ENCODE measurements at places on chromosomes 7 and 10. TPM values are rescaled to one million over a fixed set of nuclear protein-coding genes. Genes with fewer than 3 reads are reported as not detected.

- no peak overlapping the region for H3K27ac ChIP-seq
- H3K36me3 ChIP-seq, result no peaks in the 10 kb centered on the region
- H3K4me1 ChIP-seq, result no peaks in the 10 kb centered on the region
- no peak for DNase-seq
- H3K27me3 ChIP-seq, result peaks cover 77% of the 10 kb centered on the region
Observed at GRCh38 chr10:69577268-69578232, 4.3 kb upstream of the NEUROG3 start.

DNA sequence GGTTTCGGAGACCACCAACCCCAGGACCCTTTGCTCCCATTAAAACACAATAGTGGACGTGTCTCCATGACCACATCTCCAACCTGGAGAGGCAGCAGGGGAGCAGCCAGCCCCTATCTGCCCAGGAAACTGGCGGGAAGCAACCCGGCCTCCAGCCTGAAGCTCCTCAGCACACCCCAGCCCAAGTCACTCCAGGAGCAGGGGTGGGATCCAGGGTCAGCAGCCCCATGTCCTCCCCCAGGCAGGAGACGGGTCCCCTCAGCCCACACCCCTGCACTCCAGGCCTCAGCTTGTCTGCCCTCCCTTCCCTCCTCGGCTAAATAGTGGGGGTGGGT lies 601 bp downstream of the ADAM8 start:
- H3K4me1 ChIP-seq, result no peaks in the 10 kb centered on the region
- H3K27ac ChIP-seq, result no peak overlapping the region
- peaks cover 23% of the 10 kb centered on the region for H3K27me3 ChIP-seq
- no peaks in the 10 kb centered on the region for H3K36me3 ChIP-seq

DNA sequence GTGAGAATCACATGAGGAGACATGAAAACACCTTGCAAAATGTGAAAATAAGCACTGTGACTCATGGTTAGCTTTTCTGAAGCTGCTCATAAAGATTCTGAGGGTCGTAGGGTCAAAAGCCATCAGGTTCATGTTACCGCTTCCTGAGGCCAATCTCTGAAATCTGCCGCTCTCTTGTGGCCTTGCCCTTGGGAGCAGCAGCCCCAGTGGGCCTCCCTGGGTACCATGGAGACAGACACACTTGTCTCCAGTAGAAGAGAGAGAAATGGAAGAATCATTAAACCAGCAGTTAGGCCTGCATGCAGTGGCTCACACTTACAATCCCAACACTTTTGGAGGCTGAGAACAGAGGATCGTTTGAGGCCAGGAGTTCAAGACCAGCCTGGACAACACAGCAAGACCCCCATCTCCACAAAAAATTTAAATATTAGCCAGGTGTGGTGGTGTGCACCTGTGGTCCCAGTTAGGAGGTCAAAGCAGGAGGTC lies 42.8 kb downstream of the NIPSNAP2 start:
- no peaks in the 10 kb centered on the region for H3K36me3 ChIP-seq
- H3K27ac ChIP-seq, result no peak overlapping the region
- H3K27me3 ChIP-seq, result no peaks in the 10 kb centered on the region
- DNase-seq, result no peak
- no peak overlapping the region for H3K4me3 ChIP-seq
- H3K4me1 ChIP-seq, result no peaks in the 10 kb centered on the region

- H3K4me1 ChIP-seq, result no peaks in the 10 kb centered on the region
- no peak overlapping the region for H3K27ac ChIP-seq
- peaks cover 6% of the 10 kb centered on the region for H3K36me3 ChIP-seq
- no peak overlapping the region for H3K4me3 ChIP-seq
- DNase-seq, result no peak
Observed at GRCh38 chr7:55164527-55164926, 145.7 kb downstream of the EGFR start.

GPR26 gene
- total RNA-seq, result not detected

- H3K36me3 ChIP-seq, result no peaks in the 10 kb centered on the region
- H3K4me3 ChIP-seq, result peak overlapping the region; percentile 42
- peaks cover 4% of the 10 kb centered on the region for H3K4me1 ChIP-seq
- DNase-seq, result no peak
- H3K27ac ChIP-seq, result peak overlapping the region; percentile 48
Observed at GRCh38 chr10:74153123-74153522, 2.1 kb downstream of the ADK start.

- no peak overlapping the region for H3K27ac ChIP-seq
- H3K27me3 ChIP-seq, result no peaks in the 10 kb centered on the region
- no peak overlapping the region for H3K4me3 ChIP-seq
- no peak for DNase-seq
- no peaks in the 10 kb centered on the region for H3K36me3 ChIP-seq
Observed at GRCh38 chr10:20817116-20817515, 80.0 kb downstream of the NEBL start.

AKR1C1 gene
- 214 TPM for total RNA-seq

SEMA3A gene
- total RNA-seq, result 2.9 TPM

MMD2 gene
- not detected for total RNA-seq

IFIT1B gene
- not detected for total RNA-seq

OR2A42 gene
- total RNA-seq, result 0.15 TPM

ARHGAP21 gene
- 67.5 TPM for total RNA-seq

DNA sequence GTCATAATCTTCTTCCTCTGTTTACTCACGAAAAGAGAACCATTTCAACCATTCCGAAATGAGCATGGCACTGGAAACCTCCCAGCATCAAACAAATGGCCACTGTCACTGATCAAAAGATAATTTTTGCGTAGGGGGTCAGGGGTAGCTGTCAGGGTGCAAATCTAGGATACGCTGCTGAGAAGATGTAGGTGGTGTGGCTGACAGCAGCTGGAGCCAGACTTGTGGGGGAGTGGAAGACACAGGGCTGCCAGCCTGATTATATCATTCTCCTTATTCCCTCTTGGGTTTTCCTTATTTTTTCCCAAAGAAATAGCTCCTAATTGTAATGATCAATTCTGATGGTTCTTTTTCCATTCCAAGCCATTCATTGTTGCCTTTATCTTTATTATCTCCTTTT lies 266.1 kb downstream of the SORCS1 start:
- H3K27me3 ChIP-seq, result no peaks in the 10 kb centered on the region
- H3K27ac ChIP-seq, result no peak overlapping the region
- DNase-seq, result no peak
- no peak overlapping the region for H3K4me3 ChIP-seq
- H3K4me1 ChIP-seq, result no peaks in the 10 kb centered on the region

GRCh38 chr10:95350219-95350829 lies 59.5 kb upstream of the PDLIM1 start:
- DNase-seq, result no peak
- H3K27me3 ChIP-seq, result no peaks in the 10 kb centered on the region
- peaks cover 12% of the 10 kb centered on the region for H3K4me1 ChIP-seq
- no peaks in the 10 kb centered on the region for H3K36me3 ChIP-seq
- H3K27ac ChIP-seq, result peak overlapping the region; percentile 79
- no peak overlapping the region for H3K4me3 ChIP-seq

DNA sequence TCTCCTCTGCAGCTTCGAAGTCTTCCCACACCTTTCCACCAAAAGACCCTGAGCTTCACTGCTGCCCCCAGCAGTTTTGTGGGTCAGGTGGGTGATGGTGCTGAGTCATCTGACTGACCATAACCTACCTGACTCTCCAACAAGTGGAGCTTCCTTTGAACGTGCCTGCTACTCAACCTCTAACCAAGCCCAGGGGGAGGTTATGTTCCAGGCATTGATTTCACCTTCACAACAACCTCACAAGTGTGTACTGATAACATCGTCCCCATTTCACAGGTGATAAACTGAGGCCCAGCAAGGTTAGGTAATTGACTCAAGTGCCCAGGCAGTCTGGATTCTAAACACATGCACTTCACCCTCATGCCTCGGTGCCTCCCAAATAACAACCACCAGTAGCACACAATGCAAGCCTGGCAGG lies 66.7 kb downstream of the DLG5 start:
- H3K4me3 ChIP-seq, result no peak overlapping the region
- H3K4me1 ChIP-seq, result peaks cover 10% of the 10 kb centered on the region
- no peak for DNase-seq
- H3K27me3 ChIP-seq, result no peaks in the 10 kb centered on the region
- peak overlapping the region; percentile 71 for H3K27ac ChIP-seq

UPK3B gene
- 5.9 TPM for total RNA-seq

GRCh38 chr7:155405399-155406318 lies 52.3 kb upstream of the EN2 start:
- no peak overlapping the region for H3K4me3 ChIP-seq
- no peak overlapping the region for H3K27ac ChIP-seq
- no peaks in the 10 kb centered on the region for H3K4me1 ChIP-seq
- no peaks in the 10 kb centered on the region for H3K36me3 ChIP-seq
- no peak for DNase-seq

LAMB4 gene
- 0.98 TPM for total RNA-seq

DNA sequence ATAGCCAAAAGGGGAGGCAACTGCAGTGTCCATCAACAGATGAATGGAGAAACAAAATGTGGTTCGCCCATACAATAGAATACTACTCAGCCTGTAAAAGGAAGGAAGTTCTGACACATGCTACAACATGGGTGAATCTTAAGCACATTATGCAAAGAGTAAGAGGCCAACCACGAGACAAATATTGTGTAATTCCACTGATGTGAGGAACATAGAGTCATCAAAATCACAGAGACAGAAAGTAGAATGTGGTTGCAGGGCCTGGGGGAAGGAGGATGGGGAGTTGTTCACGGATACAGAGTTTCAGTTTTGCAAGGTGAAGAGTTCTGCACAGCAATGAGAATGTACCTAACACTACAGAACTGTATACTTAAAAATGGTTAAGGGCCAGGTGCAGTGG lies 13.7 kb upstream of the C10orf71 start:
- H3K36me3 ChIP-seq, result no peaks in the 10 kb centered on the region
- H3K4me1 ChIP-seq, result no peaks in the 10 kb centered on the region
- DNase-seq, result no peak
- no peak overlapping the region for H3K4me3 ChIP-seq
- H3K27me3 ChIP-seq, result peaks cover 3% of the 10 kb centered on the region

DNA sequence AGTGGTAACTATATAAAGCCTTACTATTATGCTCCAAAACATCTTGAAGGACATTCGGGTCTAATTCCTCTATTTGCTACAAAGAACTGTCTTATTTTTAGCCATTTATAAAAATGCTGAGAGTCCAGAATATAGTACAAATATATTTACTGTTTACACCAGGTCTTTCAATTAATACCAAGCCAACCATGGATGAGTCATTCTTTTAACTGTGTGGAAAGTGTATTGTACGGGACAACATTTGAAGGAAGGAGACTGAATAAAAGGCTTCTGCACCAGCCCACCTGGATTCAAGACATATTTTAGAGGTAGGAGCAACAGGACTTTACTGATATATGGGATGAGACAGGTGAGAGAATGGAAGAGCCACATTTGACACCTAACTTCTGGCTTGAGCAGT lies 35.4 kb downstream of the MASTL start:
- no peak for DNase-seq
- no peak overlapping the region for H3K4me3 ChIP-seq
- no peaks in the 10 kb centered on the region for H3K27me3 ChIP-seq
- no peak overlapping the region for H3K27ac ChIP-seq
- H3K36me3 ChIP-seq, result no peaks in the 10 kb centered on the region

GRCh38 chr10:28082316-28082715 lies 83.4 kb upstream of the ODAD2 start:
- no peaks in the 10 kb centered on the region for H3K4me1 ChIP-seq
- no peaks in the 10 kb centered on the region for H3K36me3 ChIP-seq
- H3K27me3 ChIP-seq, result no peaks in the 10 kb centered on the region

DNA sequence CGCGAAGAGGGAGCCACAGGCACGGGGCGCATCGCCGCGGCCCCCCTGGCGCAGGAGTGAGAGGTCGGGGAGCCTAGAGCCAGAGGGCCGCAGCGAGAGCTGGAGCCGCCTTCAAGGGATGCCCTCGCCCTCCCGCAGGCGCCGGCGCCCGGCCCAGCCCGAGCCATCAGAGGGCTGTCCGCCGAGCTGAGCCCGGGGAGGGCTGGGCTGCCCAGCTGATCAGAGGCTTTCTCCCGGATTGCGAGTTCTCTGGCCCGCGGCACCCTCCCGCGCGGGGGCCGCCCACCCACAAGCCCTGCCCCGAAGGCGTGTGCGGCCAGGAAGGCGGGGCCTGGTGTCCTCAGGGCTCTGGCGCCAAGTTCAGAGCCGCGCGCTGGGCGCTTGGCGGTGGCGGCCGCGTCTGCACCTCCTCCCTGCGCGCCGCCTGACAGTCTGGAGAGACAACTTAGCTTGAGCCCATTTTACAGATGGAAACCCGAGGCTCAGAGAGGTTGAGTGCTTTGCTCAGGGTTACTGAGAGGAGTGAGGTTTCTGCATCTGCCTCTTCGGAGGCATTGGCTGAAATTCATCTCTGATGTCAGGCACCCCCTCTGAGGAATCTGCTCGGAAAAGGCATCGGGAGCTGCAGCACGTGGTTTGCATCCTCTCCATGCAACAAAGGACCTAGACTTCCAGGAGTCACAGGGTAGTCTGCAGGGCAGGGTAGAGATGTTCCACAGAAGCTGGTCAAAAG lies 3.8 kb upstream of the ANTXRL start:
- DNase-seq, result peak; percentile 41
- H3K27ac ChIP-seq, result peak overlapping the region; percentile 58
- H3K36me3 ChIP-seq, result no peaks in the 10 kb centered on the region
- peak overlapping the region; percentile 45 for H3K4me3 ChIP-seq

- H3K4me1 ChIP-seq, result no peaks in the 10 kb centered on the region
- no peak for DNase-seq
- H3K4me3 ChIP-seq, result no peak overlapping the region
- no peak overlapping the region for H3K27ac ChIP-seq
- no peaks in the 10 kb centered on the region for H3K36me3 ChIP-seq
- no peaks in the 10 kb centered on the region for H3K27me3 ChIP-seq
Observed at GRCh38 chr7:129471402-129471827, 30.9 kb upstream of the SMKR1 start.

- no peak for DNase-seq
- H3K4me1 ChIP-seq, result no peaks in the 10 kb centered on the region
- H3K27me3 ChIP-seq, result peaks cover 15% of the 10 kb centered on the region
- H3K36me3 ChIP-seq, result no peaks in the 10 kb centered on the region
- no peak overlapping the region for H3K4me3 ChIP-seq
Observed at GRCh38 chr7:8390262-8390626, 43.2 kb upstream of the NXPH1 start.

DNA sequence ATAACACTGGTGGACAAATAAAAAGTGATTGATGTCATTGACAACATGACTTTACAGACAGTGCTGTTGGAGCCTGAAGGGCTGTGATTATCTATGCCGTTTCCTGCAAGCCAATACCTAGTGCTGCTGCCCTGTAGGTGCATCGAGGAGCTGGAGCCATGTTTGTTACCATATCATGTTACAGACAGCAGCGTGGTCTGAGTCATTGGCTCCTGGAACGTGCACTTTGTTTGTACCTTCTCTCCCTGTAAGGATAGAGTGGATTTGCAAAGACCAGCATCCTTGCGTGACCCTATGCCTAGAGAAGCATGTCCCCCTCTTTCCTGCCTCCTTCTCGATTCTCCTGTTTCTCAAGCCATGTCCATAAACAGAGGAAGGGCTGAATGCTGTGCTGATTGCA lies 597.2 kb downstream of the TYW1 start:
- peaks cover 13% of the 10 kb centered on the region for H3K27me3 ChIP-seq
- no peaks in the 10 kb centered on the region for H3K36me3 ChIP-seq
- no peak overlapping the region for H3K4me3 ChIP-seq
- no peaks in the 10 kb centered on the region for H3K4me1 ChIP-seq

VGF gene
- total RNA-seq, result 0.16 TPM

- no peaks in the 10 kb centered on the region for H3K36me3 ChIP-seq
- H3K4me1 ChIP-seq, result no peaks in the 10 kb centered on the region
- no peak overlapping the region for H3K4me3 ChIP-seq
- DNase-seq, result no peak
- no peak overlapping the region for H3K27ac ChIP-seq
Observed at GRCh38 chr7:1302936-1303335, 70.3 kb downstream of the UNCX start.
